ENCODE measurements at places on chromosomes 1 and 21. TPM values are rescaled to one million over a fixed set of nuclear protein-coding genes. Genes with fewer than 3 reads are reported as not detected.

Gene SHISAL2A
- not detected for total RNA-seq

Gene DMRTA2
- not detected for total RNA-seq

Gene KRTAP7-1
- total RNA-seq, result not detected

Gene GUCA2B
- total RNA-seq, result not detected

Gene SPRR5
- total RNA-seq, result not detected

Gene PERM1
- total RNA-seq, result 0.19 TPM

- H3K36me3 ChIP-seq, result peaks cover 66% of the 10 kb centered on the region
- no peak for DNase-seq
- H3K4me1 ChIP-seq, result peaks cover 23% of the 10 kb centered on the region
- H3K27me3 ChIP-seq, result no peaks in the 10 kb centered on the region
These were observed 4.1 kb upstream of the LENEP start for GRCh38 chr1:154989195-154989860.

DNA sequence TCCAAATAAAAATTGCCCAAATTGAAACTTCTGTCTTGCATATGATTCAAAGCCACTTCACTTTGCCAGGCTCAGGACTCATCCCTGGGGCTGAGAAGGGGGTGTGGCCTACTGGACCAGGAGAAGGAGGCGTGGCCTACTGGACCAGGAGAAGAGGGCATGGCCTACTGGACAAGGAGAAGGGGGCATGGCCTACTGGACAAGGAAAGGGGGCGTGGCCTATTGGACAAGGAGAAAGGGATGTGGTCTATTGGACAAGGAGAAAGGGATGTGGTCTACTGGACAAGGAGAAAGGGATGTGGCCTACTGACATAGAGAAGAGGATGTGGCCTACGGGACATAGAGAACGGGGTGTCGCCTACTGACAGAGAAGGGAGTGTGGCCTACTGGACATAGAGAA lies 405.3 kb downstream of the RRAGC start:
- H3K36me3 ChIP-seq, result no peaks in the 10 kb centered on the region
- H3K4me3 ChIP-seq, result no peak overlapping the region
- no peak overlapping the region for H3K27ac ChIP-seq
- no peaks in the 10 kb centered on the region for H3K27me3 ChIP-seq
- DNase-seq, result peak; percentile 86

DNA sequence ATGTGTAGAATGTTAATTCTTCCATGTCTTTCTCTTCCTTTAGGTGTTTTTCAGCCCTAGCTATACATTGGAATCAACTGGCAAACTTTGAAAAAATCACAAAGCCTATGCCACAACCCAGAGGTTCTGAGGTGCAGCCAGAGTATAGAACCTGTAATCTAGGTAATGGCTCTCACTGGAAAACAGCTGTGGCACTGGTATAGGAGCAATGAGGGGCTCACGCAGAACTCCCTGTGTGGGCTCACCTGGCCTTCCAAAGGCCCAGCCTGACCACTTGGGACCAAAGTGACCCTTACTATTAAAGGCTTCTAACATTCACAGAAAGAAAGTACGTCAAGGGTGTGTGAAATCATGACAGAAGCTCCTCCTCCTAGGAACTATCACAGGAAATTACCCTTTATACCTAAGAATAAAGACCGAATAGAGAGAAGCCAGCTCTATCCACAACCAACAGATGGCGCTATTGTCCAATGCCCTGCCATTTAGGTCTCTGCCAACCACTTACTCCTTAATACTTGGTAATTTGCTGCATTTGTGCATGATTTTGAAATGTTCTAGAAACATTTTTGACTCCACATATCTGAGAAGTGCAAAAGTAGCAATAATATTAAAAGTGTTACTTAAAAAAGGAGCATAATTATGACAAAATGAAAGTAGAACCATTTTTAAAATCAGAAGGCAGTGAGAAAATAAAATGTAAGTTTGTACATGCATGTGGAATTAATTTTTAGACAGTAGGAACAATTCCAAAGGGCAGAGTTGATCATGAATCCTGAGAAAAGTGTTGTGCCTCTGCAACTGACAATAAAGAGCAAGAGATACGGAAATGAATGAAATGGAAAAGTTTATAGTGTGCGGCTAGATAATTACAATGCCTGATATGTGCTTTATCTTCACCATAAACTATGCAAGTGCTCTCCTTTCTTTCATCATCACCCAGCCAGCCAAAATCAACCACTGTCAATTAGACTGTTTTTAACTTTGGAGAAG lies 93.1 kb upstream of the HAO2 start:
- no peaks in the 10 kb centered on the region for H3K36me3 ChIP-seq
- no peaks in the 10 kb centered on the region for H3K27me3 ChIP-seq
- H3K4me3 ChIP-seq, result no peak overlapping the region
- H3K4me1 ChIP-seq, result peaks cover 13% of the 10 kb centered on the region

GRCh38 chr21:32003411-32003810 lies 130.6 kb downstream of the HUNK start:
- no peak for DNase-seq
- no peaks in the 10 kb centered on the region for H3K36me3 ChIP-seq
- no peak overlapping the region for H3K27ac ChIP-seq
- H3K4me1 ChIP-seq, result no peaks in the 10 kb centered on the region

DNA sequence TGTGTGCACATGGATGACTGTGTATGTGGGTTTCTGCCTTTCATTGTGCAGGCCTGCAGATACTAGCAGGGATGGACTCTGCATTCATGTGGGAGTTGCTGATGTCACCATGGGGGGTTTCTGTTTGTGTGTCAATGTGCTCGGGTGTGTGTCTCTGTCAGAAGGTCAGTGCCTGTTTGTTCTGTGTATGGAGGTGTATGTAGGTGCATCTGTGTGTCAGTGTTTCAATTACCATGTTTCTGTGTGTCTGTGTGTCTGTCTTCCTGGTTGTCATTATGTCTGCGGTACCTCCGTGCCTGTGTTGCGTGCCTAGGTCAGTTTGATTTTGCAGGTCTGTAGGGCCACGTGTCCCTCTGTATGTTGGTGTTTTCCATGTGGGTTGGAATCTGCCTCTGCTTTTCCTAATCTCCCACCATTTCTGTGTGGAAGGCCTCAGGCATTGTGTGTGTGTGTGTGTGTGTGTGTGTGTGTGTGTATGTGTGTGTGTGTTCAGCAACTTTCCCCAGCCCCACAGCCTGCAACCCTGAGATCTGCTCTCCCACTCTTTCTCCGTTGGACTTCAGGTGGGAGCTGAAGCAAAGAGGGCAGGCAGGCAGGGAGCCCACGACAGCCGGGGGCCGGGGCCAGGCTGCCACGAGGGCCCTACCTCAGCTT lies 36.7 kb upstream of the WASF2 start:
- H3K27me3 ChIP-seq, result no peaks in the 10 kb centered on the region
- peaks cover 77% of the 10 kb centered on the region for H3K4me1 ChIP-seq
- peak overlapping the region; percentile 96 for H3K27ac ChIP-seq
- H3K4me3 ChIP-seq, result peak overlapping the region; percentile 54
- no peak for DNase-seq
- H3K36me3 ChIP-seq, result no peaks in the 10 kb centered on the region

GRCh38 chr1:211485480-211485857 lies 6.5 kb downstream of the RD3 start:
- no peaks in the 10 kb centered on the region for H3K4me1 ChIP-seq
- H3K4me3 ChIP-seq, result no peak overlapping the region
- no peaks in the 10 kb centered on the region for H3K36me3 ChIP-seq
- H3K27me3 ChIP-seq, result no peaks in the 10 kb centered on the region
- no peak overlapping the region for H3K27ac ChIP-seq
- no peak for DNase-seq

DNA sequence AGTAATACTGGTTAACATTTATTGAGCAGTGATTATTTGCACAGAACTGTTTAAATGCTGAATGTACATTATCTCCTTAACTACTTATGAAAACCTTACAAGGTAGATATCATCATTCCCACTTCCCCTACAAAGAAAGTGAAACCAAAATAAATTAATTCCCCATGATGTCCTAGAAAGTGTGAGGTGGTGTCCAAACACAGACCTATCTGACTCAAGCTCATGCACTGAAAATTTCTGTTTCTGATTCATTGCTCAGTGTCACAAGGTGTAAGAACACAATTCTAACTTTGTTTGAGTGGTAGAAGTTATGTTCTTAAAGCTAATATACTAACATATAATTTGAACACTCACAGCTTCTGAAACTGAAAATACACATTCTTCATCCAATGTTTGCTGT lies 178.7 kb downstream of the MRPL39 start:
- no peak for DNase-seq
- H3K27ac ChIP-seq, result no peak overlapping the region
- no peaks in the 10 kb centered on the region for H3K36me3 ChIP-seq
- H3K27me3 ChIP-seq, result no peaks in the 10 kb centered on the region
- no peaks in the 10 kb centered on the region for H3K4me1 ChIP-seq

Data from esophagus muscularis mucosa (tissue), 4 donors.